ENCODE measurements at places on chromosomes 3 and 15.

GRCh38 chr3:72768006-72768441, 80.2 kb downstream of the SHQ1 start:
- H3K27ac ChIP-seq: no peak overlapping the region
- DNase-seq: no peak
- no peaks in the 10 kb centered on the region for H3K4me1 ChIP-seq
- no peak overlapping the region for H3K4me3 ChIP-seq
- no peaks in the 10 kb centered on the region for H3K36me3 ChIP-seq

GRCh38 chr3:4506559-4507023, 13.4 kb downstream of the ITPR1 start:
- no peaks in the 10 kb centered on the region for H3K36me3 ChIP-seq
- no peak for DNase-seq
- no peak overlapping the region for H3K4me3 ChIP-seq
- H3K4me1 ChIP-seq: peaks cover 8% of the 10 kb centered on the region

DNA sequence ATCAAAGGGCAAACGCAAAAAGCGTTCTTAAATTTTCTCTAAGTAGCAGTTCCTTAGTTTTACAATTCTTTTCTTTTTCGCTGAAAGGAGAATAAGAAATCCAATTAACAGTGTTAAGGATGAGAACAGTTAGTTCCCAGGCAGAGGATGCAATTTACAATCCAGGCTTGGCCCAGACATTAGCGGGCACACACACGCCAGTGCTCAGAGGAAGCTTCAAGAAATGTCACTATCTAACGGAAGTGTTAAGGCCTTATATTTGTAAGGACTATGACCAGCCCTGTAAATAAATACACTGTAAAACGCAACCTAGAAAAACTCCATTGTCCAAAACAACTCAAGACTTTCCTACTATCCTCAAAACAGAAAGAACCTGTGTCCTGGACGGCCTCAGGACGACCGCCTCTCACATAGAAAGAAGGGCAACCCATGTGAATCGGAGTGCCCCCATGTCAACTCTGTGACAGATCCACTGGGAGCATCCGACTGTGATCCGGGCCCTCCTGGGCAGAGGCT, 1.3 kb downstream of the ACAP2 start:
- H3K27me3 ChIP-seq: no peaks in the 10 kb centered on the region
- DNase-seq: no peak
- H3K4me1 ChIP-seq: peaks cover 22% of the 10 kb centered on the region
- H3K27ac ChIP-seq: peak overlapping the region; percentile 99
- H3K36me3 ChIP-seq: no peaks in the 10 kb centered on the region

GRCh38 chr3:142894493-142894892, 5.6 kb upstream of the PCOLCE2 start:
- no peak overlapping the region for H3K27ac ChIP-seq
- H3K27me3 ChIP-seq: no peaks in the 10 kb centered on the region
- no peaks in the 10 kb centered on the region for H3K4me1 ChIP-seq
- DNase-seq: no peak
- no peak overlapping the region for H3K4me3 ChIP-seq
- no peaks in the 10 kb centered on the region for H3K36me3 ChIP-seq

- no peaks in the 10 kb centered on the region for H3K36me3 ChIP-seq
- no peak for DNase-seq
- H3K4me1 ChIP-seq: peaks cover 10% of the 10 kb centered on the region
Observed at GRCh38 chr3:66154444-66154861, 66.3 kb upstream of the SLC25A26 start.

- no peak for DNase-seq
- H3K4me3 ChIP-seq: no peak overlapping the region
- no peaks in the 10 kb centered on the region for H3K27me3 ChIP-seq
- H3K36me3 ChIP-seq: no peaks in the 10 kb centered on the region
Observed at GRCh38 chr15:42604894-42605744, 29.7 kb downstream of the STARD9 start.

DNA sequence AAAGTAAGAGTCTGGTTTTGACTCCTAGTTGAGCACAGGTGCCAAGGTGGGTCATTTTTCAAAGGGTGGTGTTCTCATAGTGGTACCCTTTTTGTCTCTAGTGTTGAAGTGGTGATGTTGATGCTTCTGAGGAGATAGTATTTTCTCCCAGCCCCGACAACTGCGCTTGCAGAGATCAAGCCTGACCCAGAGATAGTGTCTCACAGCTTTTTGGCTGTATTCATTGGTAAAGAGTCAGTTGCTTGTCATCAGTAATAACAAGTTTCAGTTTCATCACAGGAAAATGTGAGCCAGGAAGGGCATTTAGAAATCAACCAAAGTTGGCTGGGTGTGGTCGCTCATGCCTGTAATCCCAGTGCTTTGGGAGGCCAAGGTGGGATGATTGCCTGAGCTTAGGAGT, 139.3 kb downstream of the NFKBIZ start:
- no peak for DNase-seq
- no peaks in the 10 kb centered on the region for H3K27me3 ChIP-seq
- H3K4me1 ChIP-seq: peaks cover 14% of the 10 kb centered on the region
- H3K27ac ChIP-seq: no peak overlapping the region

DNA sequence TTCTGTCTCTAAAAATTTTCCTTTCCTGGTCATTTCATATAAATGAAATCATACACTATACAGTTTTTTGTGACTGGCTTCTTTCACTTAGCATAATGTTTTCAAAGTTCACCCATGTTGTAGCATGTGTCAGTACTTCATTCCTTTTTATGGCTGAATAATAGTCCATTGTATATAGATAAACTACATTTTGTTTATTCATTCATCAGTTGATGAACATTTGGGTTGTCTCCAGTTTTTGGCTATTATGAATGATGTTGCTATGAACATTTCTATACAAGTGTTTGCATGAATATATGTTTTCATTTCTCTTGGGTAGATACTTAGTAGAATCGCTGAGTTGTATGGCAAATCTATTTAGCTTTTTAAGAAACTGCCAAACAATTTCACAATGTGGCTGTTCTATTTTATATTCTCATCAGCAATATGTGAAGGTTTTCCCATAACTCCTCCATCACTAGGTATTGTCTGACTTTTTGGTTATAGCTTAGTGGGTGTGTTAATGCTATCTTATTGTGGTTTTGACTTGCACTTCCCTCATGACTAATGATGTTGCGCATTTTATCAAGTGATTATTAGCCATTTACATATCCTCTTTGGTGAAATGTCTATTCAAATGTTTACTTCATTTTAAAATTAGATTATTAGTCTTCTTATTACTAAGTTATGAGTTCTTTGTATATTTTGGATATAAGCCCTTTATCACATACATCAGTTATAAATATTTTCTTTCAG, 21.7 kb upstream of the AP4E1 start:
- H3K4me3 ChIP-seq: no peak overlapping the region
- no peak for DNase-seq
- H3K4me1 ChIP-seq: no peaks in the 10 kb centered on the region
- no peaks in the 10 kb centered on the region for H3K27me3 ChIP-seq

DNA sequence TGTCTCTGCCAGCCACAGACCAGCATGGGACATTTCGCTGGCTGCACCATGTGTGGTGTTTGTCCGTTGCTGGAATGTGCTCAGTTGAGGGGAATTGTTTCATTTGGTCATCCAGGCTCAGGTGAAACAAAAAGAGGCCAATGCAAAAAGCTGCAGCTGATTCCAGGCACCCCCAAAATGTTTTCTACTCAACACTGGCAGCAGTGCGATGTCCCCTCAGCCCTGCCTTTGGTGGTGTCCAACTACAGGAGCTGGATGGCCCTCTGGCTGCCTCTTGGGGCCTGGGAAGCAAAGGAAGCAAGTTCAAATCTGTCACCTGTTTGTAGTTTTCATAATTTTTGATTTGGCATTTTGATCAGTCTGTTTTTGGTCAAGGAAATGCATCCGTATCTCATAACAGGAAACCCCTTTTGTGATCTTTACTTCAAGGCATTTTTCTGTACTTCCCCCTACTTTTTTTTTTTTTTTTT, 141.8 kb downstream of the EEFSEC start:
- no peak for DNase-seq
- no peaks in the 10 kb centered on the region for H3K4me1 ChIP-seq
- no peak overlapping the region for H3K27ac ChIP-seq
- no peaks in the 10 kb centered on the region for H3K36me3 ChIP-seq

GRCh38 chr3:87269723-87270122, 6.7 kb downstream of the POU1F1 start:
- H3K27me3 ChIP-seq: no peaks in the 10 kb centered on the region
- no peaks in the 10 kb centered on the region for H3K4me1 ChIP-seq
- no peaks in the 10 kb centered on the region for H3K36me3 ChIP-seq
- no peak overlapping the region for H3K27ac ChIP-seq

- no peaks in the 10 kb centered on the region for H3K4me1 ChIP-seq
- no peaks in the 10 kb centered on the region for H3K27me3 ChIP-seq
- no peaks in the 10 kb centered on the region for H3K36me3 ChIP-seq
- no peak for DNase-seq
Observed at GRCh38 chr3:126154391-126155279, 25.8 kb downstream of the ALDH1L1 start.

- H3K36me3 ChIP-seq: no peaks in the 10 kb centered on the region
- H3K4me1 ChIP-seq: peaks cover 1% of the 10 kb centered on the region
Observed at GRCh38 chr15:51083641-51084166, 11.0 kb downstream of the TNFAIP8L3 start.
